ENCODE measurements at places on chromosomes 5 and 9.

DNA sequence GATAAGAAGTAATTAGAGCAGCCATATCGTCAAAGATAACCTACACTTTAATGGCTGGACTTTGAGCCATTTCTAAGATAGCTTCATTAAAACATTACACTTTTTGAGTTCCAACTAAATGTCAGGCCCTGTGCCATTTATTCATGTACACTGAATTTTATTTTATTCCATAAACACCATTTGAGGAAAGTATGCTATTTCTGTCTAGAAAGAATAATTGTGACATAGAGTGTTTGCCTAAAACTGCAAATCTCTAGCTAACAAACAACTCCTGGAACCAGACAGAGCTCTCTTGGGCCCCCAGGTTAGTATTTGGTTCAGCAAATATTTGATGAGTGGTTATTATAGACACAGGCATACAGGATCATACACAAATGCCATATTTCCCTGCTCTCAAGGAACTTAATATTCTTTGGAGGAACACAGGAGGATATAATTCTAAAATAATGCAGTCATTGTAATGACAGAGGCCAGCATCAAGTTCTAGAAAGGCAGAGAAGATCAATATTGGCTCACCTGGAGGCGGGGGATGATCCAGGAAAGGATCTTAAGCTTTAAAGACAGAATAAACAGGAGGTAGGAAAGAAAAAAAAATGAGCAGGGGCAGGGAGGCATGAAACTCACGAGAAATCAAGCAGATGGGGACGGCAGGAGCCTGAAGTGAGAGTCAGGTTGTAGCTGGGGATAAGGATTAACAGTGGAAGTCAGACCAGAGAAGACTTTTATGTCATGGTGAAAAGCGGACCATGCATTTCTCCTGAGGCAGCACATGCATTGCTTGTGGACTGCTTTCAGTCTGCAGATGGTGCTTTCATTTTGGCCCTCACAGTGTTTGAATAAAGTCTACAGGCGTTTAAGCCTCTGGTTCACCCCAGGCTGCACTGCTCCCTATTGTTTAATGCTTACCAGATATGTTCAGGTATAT is 127.7 kb downstream of the GCNT1 start:
- DNase-seq = no peak
- H3K4me3 ChIP-seq = no peak overlapping the region

DNA sequence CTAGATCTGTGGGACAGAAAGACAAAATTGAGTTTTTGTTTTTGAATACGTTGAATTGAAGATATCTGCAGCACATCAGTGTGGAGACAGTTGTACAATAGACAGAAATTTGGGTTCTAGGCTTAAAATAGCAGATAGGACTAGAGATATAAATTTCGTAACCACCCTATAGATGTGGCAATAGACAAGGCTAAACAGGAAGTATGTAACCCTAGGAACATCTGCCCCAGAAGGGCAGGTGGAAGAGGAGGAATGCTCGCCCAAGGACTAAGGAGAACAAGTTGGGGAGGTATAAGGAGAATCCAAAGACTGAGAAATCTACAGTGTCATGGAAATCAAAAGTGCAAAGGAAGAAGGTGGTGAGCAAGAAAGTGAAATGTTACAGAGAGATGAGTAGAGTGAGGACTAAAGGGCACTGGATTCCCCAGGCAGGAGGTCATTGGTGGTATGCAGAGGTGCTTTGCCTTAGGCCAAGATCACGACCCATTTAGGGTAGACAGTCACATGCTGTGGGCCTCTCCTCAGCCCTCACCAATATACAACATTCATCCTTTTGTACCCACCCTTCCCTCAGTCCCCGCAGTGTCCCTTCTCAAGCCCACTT is 109.1 kb upstream of the ELL2 start:
- no peaks in the 10 kb centered on the region for H3K27me3 ChIP-seq
- no peak overlapping the region for H3K27ac ChIP-seq
- DNase-seq = no peak

GRCh38 chr5:10446490-10446889 is 4.8 kb downstream of the ROPN1L start:
- H3K4me3 ChIP-seq = no peak overlapping the region
- peaks cover 7% of the 10 kb centered on the region for H3K27me3 ChIP-seq
- H3K27ac ChIP-seq = no peak overlapping the region
- peaks cover 28% of the 10 kb centered on the region for H3K36me3 ChIP-seq
- no peak for DNase-seq

DNA sequence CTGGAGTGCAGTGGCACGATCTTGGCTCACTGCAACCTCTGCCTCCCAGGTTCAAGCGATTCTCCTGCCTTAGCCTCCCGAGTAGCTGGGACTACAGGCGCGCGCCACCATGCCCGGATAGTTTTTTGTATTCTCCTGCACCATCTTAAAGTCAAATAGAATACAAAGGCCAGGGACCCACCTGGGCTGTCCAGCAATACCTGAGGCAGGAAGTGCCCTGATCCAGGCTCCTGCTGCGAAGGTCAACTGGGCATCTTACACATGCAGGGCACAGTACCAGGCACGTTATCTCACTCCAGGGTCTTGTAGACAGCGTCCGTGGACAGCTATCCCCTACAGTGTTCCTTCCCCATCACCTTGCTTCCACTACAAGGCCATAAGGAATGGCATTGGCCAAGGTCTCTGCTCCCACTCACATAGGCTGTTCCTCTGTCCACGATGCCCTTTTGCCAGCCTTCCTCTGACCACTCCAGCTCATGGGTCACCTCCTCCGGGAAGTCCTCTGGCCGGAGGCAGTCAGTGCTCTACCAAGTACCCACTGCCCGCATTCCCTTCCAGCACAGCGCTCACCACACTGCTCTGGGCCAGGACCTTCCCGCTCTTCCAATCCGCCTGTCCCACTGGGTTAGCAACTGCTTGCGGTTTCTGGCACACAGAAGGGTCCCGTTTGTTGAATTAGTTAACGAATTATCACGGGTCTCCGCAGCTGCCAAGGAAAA is 978 bp downstream of the P4HA2 start:
- H3K27ac ChIP-seq = no peak overlapping the region
- peaks cover 44% of the 10 kb centered on the region for H3K4me1 ChIP-seq
- DNase-seq = no peak
- peak overlapping the region; percentile 59 for H3K4me3 ChIP-seq
- peaks cover 11% of the 10 kb centered on the region for H3K27me3 ChIP-seq

GRCh38 chr9:86259557-86259956 is at the start of gene C9orf153:
Gene C9orf153, minus strand, starts transcription at chr9:86259657. Its CDS starts 30,054 bp downstream, at chr9:86229603.
- no peak within 1 kb of the TSS for H3K27ac ChIP-seq
- H3K4me3 ChIP-seq = no peak within 1 kb of the TSS
- no peaks in the 10 kb centered on the region for H3K27me3 ChIP-seq
- H3K36me3 ChIP-seq = peaks cover 9% of the 10 kb centered on the region

DNA sequence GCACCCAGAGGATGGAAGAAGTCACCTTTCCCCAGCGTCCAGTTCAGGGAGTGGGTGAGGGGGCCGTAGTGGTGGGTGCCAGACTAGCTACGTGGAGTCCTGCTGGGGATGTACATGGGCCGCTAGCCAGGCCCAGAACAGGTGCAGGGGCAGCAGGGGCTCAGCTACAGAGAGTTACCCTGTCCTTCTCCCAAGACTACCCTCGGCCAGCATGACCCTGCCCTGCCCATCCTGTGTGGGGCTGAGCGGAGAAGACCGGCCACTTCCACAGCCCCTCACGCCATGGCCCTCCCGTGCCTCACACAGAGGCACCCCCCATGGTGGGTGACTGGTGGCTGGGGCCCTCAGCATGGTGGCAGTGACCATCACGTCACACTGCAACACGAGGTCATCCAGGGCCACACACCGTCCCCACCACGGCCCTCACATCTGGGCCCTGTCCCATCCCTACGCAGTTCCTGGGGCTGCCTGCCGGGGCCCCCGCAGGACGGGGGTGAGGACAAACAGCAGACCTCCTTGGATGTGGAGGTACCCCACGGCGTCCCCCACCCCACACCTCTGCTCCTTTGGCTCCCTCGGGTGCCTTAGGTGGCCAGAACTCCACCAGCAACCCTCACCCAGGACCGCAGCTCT is 977 bp upstream of the DPP7 start:
- no peaks in the 10 kb centered on the region for H3K27me3 ChIP-seq
- H3K4me3 ChIP-seq = peak overlapping the region; percentile 43
- peaks cover 6% of the 10 kb centered on the region for H3K36me3 ChIP-seq
- H3K4me1 ChIP-seq = peaks cover 3% of the 10 kb centered on the region
- DNase-seq = no peak

GRCh38 chr9:114958021-114958843 is 27.8 kb upstream of the TNFSF8 start:
- H3K4me3 ChIP-seq = peak overlapping the region; percentile 85
- H3K36me3 ChIP-seq = peaks cover 26% of the 10 kb centered on the region
- DNase-seq = peak; percentile 77
- peaks cover 31% of the 10 kb centered on the region for H3K4me1 ChIP-seq

DNA sequence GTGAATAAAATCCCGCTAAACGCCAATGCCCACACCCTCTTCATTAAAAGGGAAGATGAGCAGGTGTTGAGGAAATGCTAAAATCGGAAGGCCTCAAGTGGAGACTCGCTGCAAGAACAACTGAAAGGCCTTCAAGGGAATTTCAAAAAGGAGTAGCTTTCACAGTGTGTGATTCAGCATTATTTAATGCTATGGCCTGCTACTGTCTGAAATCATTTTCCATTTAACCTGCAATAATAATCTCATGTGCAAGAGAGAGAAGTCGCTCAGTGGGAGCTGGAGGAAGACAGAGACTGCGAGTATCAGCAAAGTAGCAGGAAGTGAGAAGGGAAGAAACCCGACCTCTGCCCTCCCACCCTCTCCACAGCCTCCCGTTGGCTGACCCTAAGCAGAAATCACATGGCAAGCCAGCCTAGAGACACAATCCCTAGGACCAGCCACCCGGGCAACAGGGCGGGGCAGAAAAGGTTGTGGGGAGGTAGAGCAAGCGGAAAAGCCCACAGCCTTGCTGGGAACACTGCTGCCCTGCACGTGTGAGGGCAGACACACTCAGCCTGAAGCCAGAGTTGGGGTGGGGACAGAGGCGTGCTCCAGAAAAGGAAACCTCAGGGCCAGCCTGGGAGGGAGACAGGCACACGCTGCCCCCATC is 39.9 kb upstream of the CTSL start:
- no peak for DNase-seq
- peaks cover 12% of the 10 kb centered on the region for H3K4me1 ChIP-seq
- peak overlapping the region; percentile 42 for H3K4me3 ChIP-seq
- peaks cover 16% of the 10 kb centered on the region for H3K27me3 ChIP-seq
- H3K27ac ChIP-seq = peak overlapping the region; percentile 16

DNA sequence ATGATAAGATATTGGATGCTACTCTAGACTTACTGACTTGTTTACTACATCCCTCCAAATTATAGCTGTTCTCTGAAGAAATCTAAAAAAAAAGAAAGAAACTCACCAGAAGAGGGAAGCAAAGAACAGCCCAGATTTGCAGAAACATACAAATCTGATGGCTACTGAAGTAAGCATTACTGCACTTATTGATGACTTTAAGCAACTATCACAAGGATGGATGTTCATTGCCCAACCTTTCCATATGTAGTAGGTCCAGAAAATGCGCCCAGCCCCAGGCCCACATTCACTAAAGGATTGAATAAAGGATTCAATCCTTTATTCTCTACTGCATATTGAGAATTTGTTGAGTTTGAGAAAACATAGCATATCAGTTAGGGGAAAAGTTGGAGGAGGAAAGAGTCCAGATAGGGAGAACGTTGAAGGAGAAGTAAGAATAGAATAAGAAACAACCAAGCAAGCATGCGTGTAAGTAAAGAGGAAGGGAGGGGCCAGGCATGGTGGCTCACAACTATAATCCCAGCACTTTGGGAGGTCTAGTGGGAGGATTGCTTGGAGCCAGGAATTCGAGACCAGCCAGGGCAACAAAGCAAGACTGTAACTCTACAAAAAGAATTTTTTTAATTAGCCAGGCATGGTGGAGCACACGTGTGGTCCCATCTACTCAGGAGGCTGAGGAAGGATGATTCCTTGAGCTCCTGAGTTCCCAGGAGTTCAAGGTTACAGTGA is 33.8 kb upstream of the DTWD2 start:
- no peak overlapping the region for H3K4me3 ChIP-seq
- no peaks in the 10 kb centered on the region for H3K27me3 ChIP-seq
- H3K4me1 ChIP-seq = peaks cover 7% of the 10 kb centered on the region
- H3K27ac ChIP-seq = no peak overlapping the region
- peaks cover 8% of the 10 kb centered on the region for H3K36me3 ChIP-seq

- no peaks in the 10 kb centered on the region for H3K4me1 ChIP-seq
- no peak overlapping the region for H3K27ac ChIP-seq
- H3K36me3 ChIP-seq = peaks cover 5% of the 10 kb centered on the region
- H3K4me3 ChIP-seq = no peak overlapping the region
- DNase-seq = no peak
Measured at GRCh38 chr5:132767150-132767549, 9.9 kb downstream of the SEPTIN8 start.

GRCh38 chr5:143195491-143195890 is 208.0 kb downstream of the NR3C1 start:
- no peak for DNase-seq
- peaks cover 6% of the 10 kb centered on the region for H3K4me1 ChIP-seq
- H3K27ac ChIP-seq = no peak overlapping the region
- H3K27me3 ChIP-seq = no peaks in the 10 kb centered on the region
